ENCODE measurements at places on chromosomes 6 and 20.
A peak's percentile ranks its signal among the peaks of the same experiment; 100 is the strongest.

- DNase-seq: no peak
Measured at GRCh38 chr6:149242883-149243282, 74.6 kb upstream of the TAB2 start.

- peak; percentile 73 for DNase-seq
Measured at GRCh38 chr20:63698739-63699465, 2.5 kb downstream of the TNFRSF6B start.

GRCh38 chr20:24718696-24719095 lies 230.4 kb upstream of the CST7 start:
- no peak for DNase-seq

DNA sequence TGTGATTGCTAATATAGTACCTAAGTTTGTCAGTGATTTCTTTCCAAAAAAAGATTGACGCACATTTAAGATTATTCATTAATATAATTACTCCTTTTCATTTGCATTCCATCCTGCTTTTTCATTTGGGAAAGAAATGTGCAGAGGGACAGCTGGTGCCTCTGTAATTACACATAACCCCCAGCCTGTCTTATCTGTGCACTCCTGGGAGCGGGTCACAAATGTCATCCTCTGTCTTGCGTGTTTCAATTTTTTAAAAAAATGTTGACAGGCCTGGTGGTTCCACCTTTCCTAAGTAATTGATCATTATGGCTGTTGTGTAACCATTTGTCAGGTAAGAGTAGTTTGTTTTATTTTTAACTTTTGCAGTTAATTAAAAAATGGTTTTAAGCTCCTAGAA lies 92.7 kb downstream of the SLX4IP start:
- DNase-seq: no peak

- no peak for DNase-seq
Measured at GRCh38 chr6:105300090-105300489, 102.8 kb downstream of the PREP start.

GRCh38 chr6:74939721-74940620 lies 265.9 kb downstream of the COL12A1 start:
- no peak for DNase-seq

DNA sequence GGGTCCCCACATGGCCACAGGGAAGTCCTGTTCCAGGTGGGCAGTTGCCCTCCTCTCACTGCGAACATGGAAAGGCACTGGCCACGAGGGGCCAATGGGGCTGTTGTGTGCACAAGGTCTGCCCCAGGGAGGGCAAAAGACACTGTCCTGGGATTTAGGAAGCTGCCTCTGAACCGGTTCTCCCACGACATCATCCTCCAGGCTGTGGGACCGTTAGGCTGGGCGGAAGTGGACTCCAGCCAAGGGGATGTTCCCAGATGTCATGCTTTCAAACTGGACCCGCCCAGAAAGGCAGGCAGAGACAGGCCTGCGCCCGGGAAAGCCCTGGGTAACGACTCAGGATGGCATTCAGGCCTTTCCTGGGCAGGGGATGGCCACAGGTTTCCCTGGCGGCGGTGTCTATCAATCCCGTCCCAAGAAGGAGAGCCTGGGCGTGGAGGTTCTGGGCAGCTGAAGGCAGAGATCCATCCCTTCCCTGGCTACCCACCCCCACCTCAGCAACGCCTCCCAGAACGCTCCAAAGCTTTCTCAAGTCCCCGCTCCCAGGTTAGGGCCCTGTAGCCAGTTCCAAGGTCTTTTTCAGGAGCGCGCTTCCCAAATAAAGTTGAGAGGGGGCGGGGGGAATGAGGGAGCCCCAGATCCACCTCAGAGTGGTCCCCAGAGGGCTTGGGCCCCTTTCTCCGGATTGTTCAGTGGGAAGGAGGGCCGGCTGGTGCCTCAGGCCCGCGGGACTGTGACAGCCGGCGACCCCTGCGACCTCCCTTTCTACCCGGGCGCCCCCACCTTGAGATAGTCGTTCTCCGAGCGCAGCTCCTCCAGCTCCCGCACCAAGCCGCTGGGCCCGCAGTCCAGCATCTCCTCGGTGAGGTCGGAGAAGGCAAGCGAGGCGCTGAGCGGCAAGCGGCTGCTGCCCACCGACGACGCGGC lies 13.8 kb upstream of the TLDC2 start:
- DNase-seq: no peak

DNA sequence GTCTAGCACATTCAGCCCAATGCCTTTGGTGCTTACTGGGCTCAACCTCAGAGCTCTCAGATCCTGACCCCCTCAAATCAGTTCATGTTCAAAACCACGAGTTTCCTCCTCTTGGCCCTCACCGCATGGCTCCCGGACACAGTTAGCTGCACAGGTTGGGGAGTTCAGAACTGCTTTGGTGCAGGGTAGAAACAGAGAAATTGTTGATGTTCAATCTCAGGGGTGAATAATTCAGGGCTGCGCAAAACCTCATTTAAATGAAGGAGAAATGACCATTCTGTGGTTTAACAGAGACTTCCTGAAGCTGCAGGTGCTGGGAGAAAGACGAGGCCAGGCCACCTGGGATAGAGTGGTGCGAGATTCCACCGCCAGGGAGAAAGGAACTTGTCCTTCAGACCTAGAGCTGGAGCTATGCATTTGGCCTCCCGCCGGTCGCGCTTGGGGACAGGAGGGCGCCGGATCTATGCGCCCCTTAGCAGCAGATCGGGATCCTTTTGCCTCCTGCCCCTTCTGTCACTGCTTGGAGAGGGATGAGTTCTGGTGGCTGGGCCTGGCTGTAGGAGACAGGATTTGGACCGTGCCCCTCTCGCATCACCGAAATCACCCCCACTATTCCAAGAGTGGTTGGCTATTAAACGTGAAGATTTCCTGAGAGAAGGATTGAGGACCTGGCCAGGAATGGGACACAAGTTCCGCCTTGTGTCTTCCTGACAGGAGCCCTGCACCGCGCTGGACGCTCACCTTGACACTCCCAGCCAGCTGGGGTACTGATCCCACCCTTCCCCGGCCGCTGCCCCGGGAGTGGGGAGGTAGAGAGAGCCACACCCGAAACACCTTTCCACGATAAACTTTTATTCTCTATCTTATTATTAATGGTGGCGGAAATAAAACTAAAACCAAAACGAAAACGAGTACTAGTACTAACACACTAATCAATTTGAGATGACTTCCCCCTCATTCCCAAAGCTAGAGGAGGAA lies 767 bp upstream of the PAX1 start:
- no peak for DNase-seq

- DNase-seq: no peak
Measured at GRCh38 chr6:111437573-111437972, 45.4 kb downstream of the REV3L start.

GRCh38 chr6:163289447-163289846 lies 125.1 kb upstream of the QKI start:
- DNase-seq: no peak

DNA sequence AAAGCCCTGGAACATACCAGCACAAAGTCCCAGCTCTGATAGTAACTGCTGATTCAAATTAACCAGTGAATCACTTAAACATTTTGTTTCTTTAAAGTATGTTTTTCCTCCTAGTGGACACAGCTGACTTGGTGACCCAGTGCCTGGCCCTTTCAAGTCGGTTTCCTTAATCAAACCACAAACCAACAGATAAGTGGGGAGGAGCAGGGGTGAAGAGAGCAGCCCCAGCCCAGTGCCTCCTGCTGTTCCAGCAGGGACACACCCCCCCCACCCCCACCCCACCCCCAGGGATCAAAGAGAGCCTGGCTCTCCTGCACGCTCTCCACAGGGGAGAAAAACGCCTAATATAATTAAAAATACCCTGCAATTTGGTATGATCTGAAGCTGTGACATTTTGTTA lies 55.4 kb upstream of the TBXT start:
- no peak for DNase-seq

DNA sequence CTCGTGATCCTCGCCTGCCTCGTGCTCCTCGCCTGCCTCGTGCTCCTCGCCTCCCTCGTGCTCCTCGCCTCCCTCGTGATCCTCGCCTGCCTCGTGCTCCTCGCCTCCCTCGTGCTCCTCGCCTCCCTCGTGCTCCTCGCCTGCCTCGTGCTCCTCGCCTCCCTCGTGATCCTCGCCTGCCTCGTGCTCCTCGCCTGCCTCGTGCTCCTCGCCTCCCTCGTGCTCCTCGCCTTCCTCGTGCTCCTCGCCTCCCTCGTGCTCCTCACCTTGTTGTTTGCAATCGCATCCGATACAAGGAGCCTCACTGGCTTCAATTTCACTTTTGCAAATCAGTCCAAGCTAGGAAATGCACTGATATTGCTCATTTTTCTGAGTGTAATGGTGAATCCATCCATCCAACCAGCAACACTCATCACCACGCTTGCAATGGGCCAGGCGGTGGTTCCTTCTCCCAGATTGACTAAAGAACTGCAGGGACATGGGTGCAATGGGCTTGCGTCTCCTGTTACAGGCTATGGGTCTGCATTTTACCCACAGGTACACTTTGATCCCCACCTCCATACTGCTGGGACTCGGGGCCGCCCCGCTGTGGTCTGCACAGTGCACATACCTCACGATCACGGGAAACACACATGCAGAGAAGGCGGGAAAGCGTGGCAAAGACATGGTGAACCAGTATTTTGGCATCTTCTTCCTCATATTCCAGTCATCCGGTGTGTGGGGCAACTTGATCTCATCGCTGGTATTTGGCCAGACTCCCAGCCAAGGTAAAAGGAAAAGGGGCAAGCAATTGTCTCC lies 4.6 kb downstream of the UNC93A start:
- DNase-seq: no peak

GRCh38 chr6:15420959-15421438 lies 175.1 kb downstream of the JARID2 start:
- DNase-seq: no peak

DNA sequence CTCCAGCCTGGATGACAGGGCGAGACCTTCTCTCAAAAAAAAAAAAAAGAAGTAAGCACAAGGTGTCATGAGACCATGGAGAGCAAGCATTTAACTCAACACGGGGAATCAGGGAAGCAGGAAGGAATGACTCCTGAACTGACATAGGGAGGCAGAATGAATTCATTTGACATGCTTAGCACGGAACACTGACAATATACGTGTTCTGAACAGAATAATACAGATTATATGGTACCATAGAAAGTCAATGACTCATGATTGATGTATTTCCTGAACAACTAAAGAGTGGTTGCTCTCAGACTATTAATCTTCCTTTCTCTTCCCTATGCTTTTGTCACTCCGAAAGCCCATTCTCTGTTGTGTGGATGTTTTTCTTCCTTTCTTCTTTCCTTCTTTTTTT lies 20.7 kb upstream of the ASIP start:
- DNase-seq: no peak

DNA sequence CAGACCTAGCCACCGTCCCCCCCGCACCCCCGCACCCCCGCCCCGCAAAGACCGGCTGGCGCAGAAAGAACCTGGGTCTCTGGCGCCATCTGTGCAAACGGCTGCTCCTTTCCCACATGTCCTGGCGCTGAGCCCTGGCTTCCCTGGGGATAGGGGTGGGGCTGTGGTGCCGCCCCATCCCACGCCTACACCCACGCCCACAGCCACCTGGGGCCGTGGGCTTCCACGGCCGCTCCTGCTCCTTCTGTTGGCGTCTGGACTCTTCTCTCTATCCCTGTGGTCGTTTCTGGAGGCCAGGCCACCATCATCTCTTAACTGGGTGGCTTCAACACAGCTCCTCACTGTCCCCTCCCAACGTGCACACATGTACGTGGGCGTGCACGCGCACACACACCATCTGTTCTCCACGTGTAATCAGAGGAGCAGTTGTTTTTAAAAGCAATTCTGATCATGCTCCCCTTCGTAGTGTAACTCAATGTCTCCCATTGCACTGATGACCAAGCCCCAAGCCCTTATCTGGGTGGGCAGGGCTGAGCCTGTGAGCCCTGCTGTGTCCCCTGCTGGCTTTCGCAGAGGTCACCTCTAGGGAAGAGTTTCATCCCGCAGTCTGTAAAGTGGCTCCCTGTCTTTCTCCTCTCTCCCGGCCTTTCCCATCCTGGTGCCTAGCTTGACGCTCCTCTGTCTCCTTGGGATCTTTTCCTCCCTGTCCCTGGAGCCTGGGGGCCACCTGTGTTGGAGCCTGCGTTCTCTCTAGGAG lies 31.9 kb upstream of the FAM83D start:
- DNase-seq: no peak

- DNase-seq: peak; percentile 52
Measured at GRCh38 chr20:5557123-5557522, 193.1 kb upstream of the SHLD1 start.

GRCh38 chr20:57818418-57819181 lies 108.8 kb upstream of the PMEPA1 start:
- no peak for DNase-seq

All from stimulated activated naive CD8-positive, alpha-beta T cell treated with anti-CD3 and anti-CD28 coated beads, Interleukin-15, Interleukin-2, amounts not matched to agents 100 U/mL and 50 U/mL, for 24 hours (primary cell).